ENCODE measurements at places on chromosomes 7 and 10.

DNA sequence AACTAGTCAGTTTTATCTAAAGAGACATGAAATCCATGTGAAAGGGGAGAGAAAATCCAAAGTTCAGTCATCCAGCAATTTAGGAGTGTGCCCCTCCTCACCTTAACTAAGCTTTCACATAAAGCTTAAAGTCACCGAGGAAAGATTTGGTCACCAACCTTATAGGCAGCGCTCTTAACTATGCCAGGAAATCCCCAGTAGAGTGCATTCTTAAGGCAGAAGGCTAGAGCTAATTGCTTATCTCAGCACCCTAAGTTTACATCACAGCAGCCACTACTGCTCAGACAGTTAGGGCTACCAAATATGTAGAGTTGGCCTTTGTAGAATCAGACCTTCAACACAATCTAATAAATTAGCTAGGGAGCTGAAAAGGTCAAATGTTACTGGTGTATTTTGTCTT lies 47.9 kb downstream of the MTPN start:
- DNase-seq: no peak
- H3K27me3 ChIP-seq: no peaks in the 10 kb centered on the region
- peaks cover 23% of the 10 kb centered on the region for H3K4me1 ChIP-seq
- peaks cover 5% of the 10 kb centered on the region for H3K36me3 ChIP-seq

- H3K27ac ChIP-seq: peak overlapping the region; percentile 18
- no peaks in the 10 kb centered on the region for H3K27me3 ChIP-seq
- peaks cover 66% of the 10 kb centered on the region for H3K4me1 ChIP-seq
Measured at GRCh38 chr7:94303695-94304094, 91.0 kb upstream of the COL1A2 start.

- no peak overlapping the region for H3K4me3 ChIP-seq
- no peak overlapping the region for H3K27ac ChIP-seq
Measured at GRCh38 chr7:117277576-117277975, 45.3 kb downstream of the WNT2 start.

DNA sequence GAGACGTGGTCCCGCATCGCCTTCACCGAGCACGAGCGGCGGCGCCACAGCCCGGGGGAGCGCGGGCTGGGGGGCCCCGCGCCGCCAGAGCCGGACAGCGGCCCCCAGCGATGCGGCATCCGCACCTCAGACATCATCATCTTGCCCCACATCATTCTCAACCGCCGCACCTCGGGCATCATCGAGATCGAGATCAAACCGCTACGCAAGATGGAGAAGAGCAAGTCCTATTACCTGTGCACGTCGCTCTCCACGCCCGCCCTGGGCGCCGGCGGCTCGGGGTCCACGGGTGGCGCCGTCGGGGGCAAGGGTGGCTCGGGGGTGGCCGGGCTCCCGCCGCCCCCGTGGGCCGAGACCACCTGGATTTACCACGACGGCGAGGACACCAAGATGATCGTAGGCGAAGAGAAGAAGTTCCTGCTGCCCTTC lies 737 bp downstream of the CNNM2 start:
- peak; percentile 4 for DNase-seq
- H3K36me3 ChIP-seq: peaks cover 27% of the 10 kb centered on the region
- peak overlapping the region; percentile 98 for H3K4me3 ChIP-seq
- H3K4me1 ChIP-seq: peaks cover 26% of the 10 kb centered on the region
- no peaks in the 10 kb centered on the region for H3K27me3 ChIP-seq

GRCh38 chr7:147279964-147280374 lies 1163.4 kb downstream of the CNTNAP2 start:
- no peaks in the 10 kb centered on the region for H3K36me3 ChIP-seq
- H3K4me1 ChIP-seq: no peaks in the 10 kb centered on the region
- H3K27me3 ChIP-seq: no peaks in the 10 kb centered on the region

- H3K4me1 ChIP-seq: peaks cover 37% of the 10 kb centered on the region
- H3K4me3 ChIP-seq: no peak overlapping the region
- no peak for DNase-seq
- H3K27ac ChIP-seq: no peak overlapping the region
- H3K36me3 ChIP-seq: no peaks in the 10 kb centered on the region
- H3K27me3 ChIP-seq: no peaks in the 10 kb centered on the region
Measured at GRCh38 chr10:110843031-110843430, 28.7 kb upstream of the PDCD4 start.

GRCh38 chr7:150431839-150432658 lies 18.4 kb upstream of the GIMAP8 start:
- H3K27ac ChIP-seq: no peak overlapping the region
- no peaks in the 10 kb centered on the region for H3K36me3 ChIP-seq
- H3K4me3 ChIP-seq: no peak overlapping the region
- H3K4me1 ChIP-seq: peaks cover 8% of the 10 kb centered on the region
- H3K27me3 ChIP-seq: peaks cover 66% of the 10 kb centered on the region

- no peaks in the 10 kb centered on the region for H3K36me3 ChIP-seq
- no peak overlapping the region for H3K27ac ChIP-seq
- peaks cover 75% of the 10 kb centered on the region for H3K27me3 ChIP-seq
- H3K4me3 ChIP-seq: no peak overlapping the region
- H3K4me1 ChIP-seq: no peaks in the 10 kb centered on the region
Measured at GRCh38 chr10:127849224-127849623, 43.5 kb downstream of the CLRN3 start.

- no peaks in the 10 kb centered on the region for H3K27me3 ChIP-seq
- DNase-seq: no peak
- no peak overlapping the region for H3K27ac ChIP-seq
- H3K4me3 ChIP-seq: no peak overlapping the region
- H3K36me3 ChIP-seq: no peaks in the 10 kb centered on the region
Measured at GRCh38 chr10:9097991-9098306, 1043.5 kb downstream of the GATA3 start.

- H3K27ac ChIP-seq: no peak overlapping the region
- peaks cover 85% of the 10 kb centered on the region for H3K27me3 ChIP-seq
- H3K4me1 ChIP-seq: no peaks in the 10 kb centered on the region
- no peak for DNase-seq
- H3K4me3 ChIP-seq: no peak overlapping the region
Measured at GRCh38 chr10:99523251-99523773, 9.4 kb upstream of the NKX2-3 start.

DNA sequence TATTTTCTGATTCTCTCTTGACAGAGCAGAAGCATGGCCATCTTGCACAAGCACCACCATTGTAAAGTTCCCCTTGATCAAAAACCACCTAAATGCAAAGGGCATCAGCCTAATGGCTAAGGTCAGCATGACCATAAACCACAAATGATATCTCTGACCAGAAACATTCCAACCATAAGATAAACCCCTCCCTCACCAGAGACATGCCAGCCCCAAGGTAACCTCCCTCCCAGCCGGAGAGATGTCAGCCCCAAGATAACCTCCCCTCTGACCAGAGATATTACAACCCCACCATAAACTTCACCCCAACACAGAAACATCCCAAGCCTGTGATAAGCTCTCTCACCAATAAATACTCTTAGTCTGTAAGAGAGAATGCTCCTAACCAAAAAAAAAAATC lies 72.1 kb upstream of the CDK1 start:
- no peak overlapping the region for H3K4me3 ChIP-seq
- no peaks in the 10 kb centered on the region for H3K27me3 ChIP-seq
- no peaks in the 10 kb centered on the region for H3K36me3 ChIP-seq
- peaks cover 31% of the 10 kb centered on the region for H3K4me1 ChIP-seq
- DNase-seq: no peak

DNA sequence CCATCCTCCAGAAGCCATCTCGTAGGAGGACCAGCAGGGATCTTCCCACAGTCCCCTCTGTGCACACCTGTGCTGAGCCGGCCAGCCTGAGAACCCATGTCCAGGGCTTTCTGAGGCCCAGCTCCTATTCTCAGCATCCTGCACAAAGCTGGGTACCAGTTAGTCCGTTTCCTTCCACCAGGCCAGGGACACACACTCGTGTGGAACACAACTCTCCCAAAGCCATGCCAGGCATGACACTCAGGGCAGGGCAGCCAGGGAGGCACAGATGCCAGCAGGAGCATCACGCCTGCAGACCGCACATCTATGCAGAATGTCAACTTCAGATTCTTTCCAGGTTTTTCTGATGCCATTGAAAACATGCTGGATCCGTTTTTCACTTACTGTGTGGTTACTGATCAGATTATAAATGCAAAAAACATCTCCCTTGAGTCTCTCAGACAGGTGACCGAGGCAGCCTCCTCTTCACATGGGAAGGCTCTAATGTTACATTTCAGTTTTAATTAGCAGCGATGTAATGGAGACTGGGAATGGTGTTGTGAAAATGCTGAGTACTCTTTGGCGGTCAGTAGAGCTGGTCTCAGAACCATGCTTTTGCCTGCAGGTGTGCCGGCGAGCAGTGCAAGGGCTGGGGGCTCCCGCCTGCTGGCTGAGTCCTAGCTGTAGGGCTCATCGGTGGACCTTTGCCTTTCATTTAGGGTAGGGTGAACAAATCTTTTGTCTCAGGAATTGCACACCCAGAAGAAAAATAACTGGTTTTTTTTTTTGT lies 3.3 kb upstream of the SUN1 start:
- peaks cover 36% of the 10 kb centered on the region for H3K36me3 ChIP-seq
- no peak overlapping the region for H3K4me3 ChIP-seq
- DNase-seq: no peak
- no peak overlapping the region for H3K27ac ChIP-seq
- no peaks in the 10 kb centered on the region for H3K27me3 ChIP-seq

DNA sequence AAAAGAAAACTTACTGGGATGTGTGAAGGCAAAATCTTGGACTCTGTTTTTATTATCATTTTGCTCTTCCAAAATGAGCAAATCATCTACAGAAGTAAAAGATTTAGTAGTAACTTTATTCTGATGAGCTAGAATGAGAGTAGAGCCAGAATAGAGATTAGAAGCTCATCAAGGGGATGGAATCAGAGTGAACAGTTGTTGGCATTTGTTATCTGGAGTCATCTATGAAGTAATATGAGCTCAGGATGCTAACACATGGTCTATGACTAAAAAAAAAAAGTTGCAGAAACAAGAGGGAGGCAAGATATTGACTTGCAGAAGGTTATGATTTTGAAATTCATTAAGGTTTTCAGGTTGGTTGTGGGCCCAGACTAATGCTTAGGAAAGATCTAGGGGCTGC lies 409.1 kb upstream of the ETV1 start:
- no peaks in the 10 kb centered on the region for H3K36me3 ChIP-seq
- no peaks in the 10 kb centered on the region for H3K4me1 ChIP-seq
- DNase-seq: no peak
- no peak overlapping the region for H3K4me3 ChIP-seq
- H3K27ac ChIP-seq: no peak overlapping the region
- H3K27me3 ChIP-seq: no peaks in the 10 kb centered on the region

GRCh38 chr7:11698384-11698871 lies 133.6 kb downstream of the THSD7A start:
- DNase-seq: no peak
- no peak overlapping the region for H3K4me3 ChIP-seq
- no peak overlapping the region for H3K27ac ChIP-seq
- H3K36me3 ChIP-seq: no peaks in the 10 kb centered on the region

DNA sequence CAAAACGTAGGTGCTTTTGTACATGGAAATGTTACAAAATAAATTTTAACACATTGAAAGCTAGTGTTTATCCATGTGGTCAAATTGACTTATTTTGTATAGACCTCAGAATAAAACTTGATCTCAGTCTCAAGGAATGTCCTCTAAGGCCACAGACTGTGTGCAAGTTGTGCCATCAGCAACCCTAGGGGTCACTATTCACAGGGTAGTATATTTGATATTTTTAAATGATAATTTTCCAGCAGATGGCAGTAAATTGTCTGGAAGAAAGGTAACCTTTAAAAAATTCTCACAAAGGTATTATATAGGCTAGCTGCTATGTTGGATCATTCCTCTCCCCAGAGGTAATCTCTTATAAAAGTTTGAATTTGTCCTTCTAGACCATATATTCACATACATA lies 12.9 kb upstream of the SNX10 start:
- H3K4me1 ChIP-seq: no peaks in the 10 kb centered on the region
- no peaks in the 10 kb centered on the region for H3K27me3 ChIP-seq
- H3K27ac ChIP-seq: no peak overlapping the region
- peak; percentile 13 for DNase-seq
- H3K4me3 ChIP-seq: no peak overlapping the region

DNA sequence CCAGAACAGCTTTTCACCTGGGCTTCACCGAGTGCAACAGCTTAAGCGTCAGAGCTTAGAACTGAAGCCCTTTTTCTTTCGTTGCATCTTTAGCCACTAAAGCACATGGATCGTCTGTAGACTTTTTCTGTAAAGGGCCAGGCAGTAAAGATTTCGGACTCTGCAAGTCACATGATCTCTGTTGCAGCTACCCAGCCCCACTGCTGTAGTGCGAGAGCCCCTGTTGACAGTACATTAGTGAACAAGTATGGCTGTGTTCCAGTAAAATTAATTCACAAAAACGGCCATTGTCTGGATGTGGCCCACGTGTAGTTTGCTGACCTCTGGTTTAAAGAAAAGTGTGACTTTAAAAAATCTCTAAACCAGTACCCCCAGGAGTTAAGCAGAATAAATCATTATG lies 39.4 kb downstream of the FBH1 start:
- DNase-seq: no peak
- H3K36me3 ChIP-seq: peaks cover 14% of the 10 kb centered on the region
- no peaks in the 10 kb centered on the region for H3K27me3 ChIP-seq
- no peaks in the 10 kb centered on the region for H3K4me1 ChIP-seq
- H3K27ac ChIP-seq: no peak overlapping the region
- H3K4me3 ChIP-seq: no peak overlapping the region

- DNase-seq: no peak
- H3K27ac ChIP-seq: no peak overlapping the region
- peaks cover 40% of the 10 kb centered on the region for H3K4me1 ChIP-seq
- peaks cover 9% of the 10 kb centered on the region for H3K36me3 ChIP-seq
- no peak overlapping the region for H3K4me3 ChIP-seq
Measured at GRCh38 chr7:96233528-96234154, 88.3 kb downstream of the SLC25A13 start.

DNA sequence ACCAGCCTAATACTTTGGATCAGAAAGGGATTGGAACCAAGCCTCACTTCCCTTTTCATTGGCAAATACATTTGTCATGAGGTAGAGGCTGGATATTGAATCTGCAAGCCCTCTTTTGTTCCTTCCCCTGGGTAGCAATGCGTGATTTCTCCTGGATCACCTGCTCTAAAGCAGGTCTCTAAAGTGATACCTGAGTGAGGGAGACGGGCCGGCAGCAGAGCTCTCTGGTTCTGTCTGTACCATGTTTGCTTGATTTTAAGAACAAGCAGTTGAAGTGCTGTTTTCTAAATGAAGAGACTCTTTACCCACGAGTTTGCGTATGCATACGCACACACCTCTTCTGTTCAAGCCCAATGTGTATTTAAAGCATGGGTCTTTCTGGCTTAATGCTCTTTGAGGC lies 41.1 kb downstream of the GARS1 start:
- no peak overlapping the region for H3K4me3 ChIP-seq
- peaks cover 54% of the 10 kb centered on the region for H3K36me3 ChIP-seq
- H3K27ac ChIP-seq: no peak overlapping the region
- no peak for DNase-seq
- no peaks in the 10 kb centered on the region for H3K27me3 ChIP-seq

GRCh38 chr7:135188298-135188984 lies 17.9 kb upstream of the CYREN start:
- H3K36me3 ChIP-seq: peaks cover 46% of the 10 kb centered on the region
- H3K4me1 ChIP-seq: no peaks in the 10 kb centered on the region
- no peak for DNase-seq
- H3K27me3 ChIP-seq: no peaks in the 10 kb centered on the region
- no peak overlapping the region for H3K4me3 ChIP-seq

All from Calu3 (cell line).